ENCODE measurements at places on chromosomes 11 and 22.

DNA sequence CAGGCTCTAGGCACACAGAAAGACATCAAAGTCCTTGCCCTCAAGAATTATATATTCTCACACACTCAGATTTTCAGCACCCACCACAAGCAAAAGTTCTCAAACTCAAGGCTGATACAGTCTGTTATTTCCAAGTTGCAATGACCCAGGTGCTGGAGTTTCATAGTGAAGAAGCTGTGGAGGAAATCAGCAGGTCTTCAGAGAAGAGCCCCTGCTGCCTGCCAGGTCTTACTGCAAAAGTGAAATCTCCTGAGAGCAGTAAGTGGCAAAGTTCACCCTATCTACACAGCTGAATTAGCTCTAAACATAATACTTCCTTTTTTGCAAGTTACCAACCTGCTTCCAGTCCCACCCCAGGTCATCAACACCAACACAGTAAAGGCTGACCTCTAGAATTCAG is 64.6 kb downstream of the RPL27A start:
- no peak for DNase-seq

GRCh38 chr11:120928627-120929026 is 95.3 kb upstream of the TBCEL start:
- DNase-seq: no peak

GRCh38 chr11:72038491-72038890 is 39.8 kb downstream of the IL18BP start:
- DNase-seq: no peak

- no peak for DNase-seq
Observed at GRCh38 chr22:27670701-27671412, 130.7 kb downstream of the MN1 start.

DNA sequence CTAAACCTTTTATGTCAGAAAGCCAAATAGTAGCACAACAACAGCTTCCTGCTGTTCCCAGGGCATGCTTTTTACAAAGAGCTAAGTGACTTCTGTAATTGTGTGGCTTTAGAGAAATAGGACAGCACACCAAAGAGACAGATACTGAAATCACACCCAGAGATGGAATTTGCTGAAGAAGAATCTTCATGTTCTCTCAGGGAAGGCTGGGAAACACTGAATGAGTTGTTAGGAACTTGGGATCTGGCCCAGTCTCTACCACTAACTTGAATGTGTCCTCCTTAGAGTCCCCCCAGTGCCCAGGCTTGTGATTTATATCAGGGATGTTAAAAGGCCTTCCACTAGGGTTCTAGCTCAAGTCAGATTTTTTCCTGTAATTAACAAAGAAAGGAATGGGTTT is 175.2 kb downstream of the DBX1 start:
- no peak for DNase-seq

DNA sequence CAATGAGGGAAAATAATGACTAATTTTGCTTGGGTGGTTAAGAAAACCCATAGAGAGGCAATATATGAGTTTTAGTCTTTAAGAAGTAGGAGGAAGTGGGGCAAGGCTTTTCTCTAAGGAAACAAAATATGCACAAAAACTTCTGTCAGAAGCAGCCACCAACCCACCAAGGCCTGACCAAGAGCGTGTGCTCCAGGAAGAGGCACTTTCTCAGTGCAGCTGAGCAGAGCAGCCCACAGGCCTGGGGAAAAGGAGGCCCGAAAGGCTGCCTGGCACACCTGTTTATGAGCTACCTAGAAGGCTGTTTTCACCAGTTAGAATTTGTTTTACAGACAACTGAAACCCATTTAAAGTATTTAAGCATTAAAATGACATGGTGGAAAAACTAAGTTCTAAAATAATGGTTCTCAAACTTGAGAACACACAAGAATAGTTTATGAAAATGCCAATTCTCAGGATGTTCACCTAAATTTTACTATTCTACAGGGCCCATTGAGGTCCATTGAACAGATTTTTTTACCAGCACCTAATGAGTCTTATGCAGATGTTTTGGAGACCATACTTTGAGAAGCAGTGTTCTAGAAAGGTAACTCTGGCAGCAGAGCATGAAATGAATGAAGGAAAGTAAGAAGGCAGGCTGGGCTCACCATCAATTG is 160.5 kb upstream of the DDI1 start:
- DNase-seq: no peak

DNA sequence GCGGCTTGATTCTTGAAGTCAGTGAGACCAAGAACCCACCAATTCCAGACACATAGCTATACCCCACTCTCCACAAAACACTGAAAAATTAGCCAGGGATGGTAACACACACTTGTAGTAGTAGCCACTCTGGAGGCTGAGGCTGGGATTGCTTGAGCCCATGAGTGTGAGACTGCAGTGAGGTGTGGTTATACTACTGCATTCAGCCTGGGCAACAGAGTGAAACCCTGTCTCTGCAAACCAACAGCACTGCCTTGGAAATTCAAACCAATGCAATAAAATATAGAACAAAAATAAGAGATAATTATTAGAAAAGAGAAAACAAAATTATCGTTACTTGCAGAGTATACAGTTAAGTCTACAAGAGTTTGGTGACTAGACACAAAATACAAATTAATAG is 20.2 kb upstream of the PRDM10 start:
- no peak for DNase-seq

All from activated CD8-positive, alpha-beta T cell treated with anti-CD3 and anti-CD28 coated beads, Interleukin-2, amount 10 ng/mL, durations not matched to agents 7 days and 5 days (primary cell).